Hematopoietic multipotent progenitor cell treated with erythropoietin and hydrocortisone succinate and interleukin-3 and kit ligand, for 8 days (in vitro differentiated cells): ENCODE measurements at places on chromosomes 1 and 21.
A peak's percentile ranks its signal among the peaks of the same experiment; 100 is the strongest.

DNA sequence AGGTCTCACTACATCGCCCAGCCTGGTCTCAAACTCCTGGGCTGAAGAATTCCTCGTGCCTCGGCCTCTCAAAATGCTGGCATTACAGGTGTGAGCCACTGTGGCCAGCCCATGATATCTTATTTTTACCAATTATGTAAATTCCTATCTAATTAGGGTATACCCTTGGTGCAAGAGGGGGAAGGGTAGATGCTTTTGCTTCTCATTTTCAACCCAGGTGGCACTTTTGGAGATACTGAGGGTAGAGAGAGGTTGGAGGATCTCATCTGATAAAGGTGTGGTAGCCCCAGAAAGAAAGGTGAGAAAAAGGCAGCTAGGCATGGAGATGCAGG, 17.4 kb downstream of the ENSA start:
- DNase-seq, result no peak

GRCh38 chr1:2633366-2633935, 635 bp upstream of the MMEL1 start:
- no peak for DNase-seq

GRCh38 chr1:65182658-65183268, 34.8 kb downstream of the AK4 start:
- DNase-seq, result no peak

DNA sequence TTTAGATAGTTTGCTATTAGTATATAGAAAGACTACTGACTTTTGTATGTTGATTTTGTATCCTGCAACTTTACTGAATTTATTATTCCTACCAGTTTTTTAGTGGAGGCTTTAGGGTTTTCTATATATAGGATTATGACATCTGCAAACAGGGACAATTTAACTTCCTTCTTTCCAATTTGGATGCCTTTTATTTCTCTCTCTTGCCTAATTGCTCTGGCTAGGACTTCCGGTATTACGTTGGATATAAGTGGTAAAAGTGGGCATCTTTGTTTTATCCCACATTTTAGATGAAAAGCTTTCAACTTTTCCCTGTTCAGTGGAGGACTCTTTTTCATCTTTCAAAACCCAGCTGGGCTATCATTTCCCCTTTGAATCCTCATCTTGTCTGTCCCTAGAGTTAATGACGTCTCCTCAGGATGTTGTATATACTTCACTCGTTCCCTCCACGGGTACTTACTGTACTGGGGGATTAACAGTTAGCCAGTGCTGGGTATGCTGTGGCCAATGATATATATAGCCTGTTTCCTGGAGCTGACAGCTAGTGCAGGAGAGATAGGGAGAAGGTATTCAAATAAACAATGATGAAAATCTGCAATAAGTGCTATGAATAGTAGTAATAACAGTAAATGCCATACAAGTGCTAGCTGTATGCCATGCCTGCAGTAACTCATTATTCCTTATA, 9.8 kb downstream of the ACOT11 start:
- DNase-seq, result no peak

- DNase-seq, result no peak
Observed at GRCh38 chr1:198254948-198255347, 98.2 kb downstream of the NEK7 start.

GRCh38 chr1:44839576-44839975, 3.5 kb downstream of the PTCH2 start:
- no peak for DNase-seq

DNA sequence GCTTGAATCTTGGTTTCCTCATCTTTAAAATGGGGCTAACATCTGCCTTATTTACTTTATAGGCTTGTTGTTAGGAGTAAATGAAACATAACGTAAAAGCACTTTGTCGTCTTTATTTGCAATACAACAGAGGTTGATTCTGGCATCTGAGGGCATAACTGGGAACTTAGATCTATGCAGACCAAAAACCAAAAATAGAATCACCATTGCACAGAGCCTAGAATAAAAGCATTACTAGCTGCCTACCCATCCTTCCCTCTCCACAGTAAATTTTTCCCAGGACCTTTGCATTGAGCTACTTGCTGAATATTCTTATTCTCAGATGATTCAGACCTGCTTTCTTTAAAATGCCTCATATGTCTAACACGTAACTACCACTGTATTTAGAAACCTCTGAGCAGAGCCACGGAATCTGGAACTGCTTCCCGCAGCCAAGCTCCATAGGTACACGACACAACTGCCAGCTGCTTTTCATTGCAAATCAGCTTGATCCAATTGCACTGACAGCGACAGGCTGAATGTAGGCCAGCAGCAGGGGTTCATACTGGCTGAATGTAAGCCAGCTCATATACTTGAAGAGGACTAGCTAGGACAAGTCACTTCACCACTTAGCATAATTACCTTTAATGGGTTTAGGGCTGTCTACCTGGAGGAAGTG, 33.2 kb upstream of the SERBP1 start:
- no peak for DNase-seq

- no peak for DNase-seq
Observed at GRCh38 chr1:235226933-235227332, 65.9 kb upstream of the RBM34 start.

- no peak for DNase-seq
Observed at GRCh38 chr21:34946385-34946840, 102.7 kb downstream of the RUNX1 start.

- DNase-seq, result no peak
Observed at GRCh38 chr1:192603218-192603787, 27.7 kb downstream of the RGS1 start.

DNA sequence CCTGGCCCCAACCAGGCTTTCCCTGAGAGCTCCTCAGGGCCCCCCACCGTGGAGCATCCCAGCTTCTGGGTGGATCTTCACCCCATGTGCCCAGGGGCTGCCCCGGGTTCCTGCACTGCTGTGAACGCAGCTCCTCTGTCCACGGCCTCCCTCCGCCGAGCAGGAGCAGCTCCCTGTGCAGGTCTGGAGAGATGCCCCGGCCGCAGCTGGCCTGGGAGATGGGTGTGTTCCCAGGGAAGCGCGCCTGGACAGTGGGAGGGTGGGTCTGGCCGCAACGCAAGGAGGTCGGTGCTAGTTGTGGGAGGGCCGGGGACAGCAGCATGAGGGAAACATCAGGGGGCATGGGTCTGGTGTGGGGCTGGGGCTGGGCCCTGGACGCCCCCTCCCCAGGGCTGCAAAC, 71.3 kb downstream of the MORN1 start:
- no peak for DNase-seq

GRCh38 chr1:15178571-15179484, 25.3 kb downstream of the TMEM51 start:
- no peak for DNase-seq

DNA sequence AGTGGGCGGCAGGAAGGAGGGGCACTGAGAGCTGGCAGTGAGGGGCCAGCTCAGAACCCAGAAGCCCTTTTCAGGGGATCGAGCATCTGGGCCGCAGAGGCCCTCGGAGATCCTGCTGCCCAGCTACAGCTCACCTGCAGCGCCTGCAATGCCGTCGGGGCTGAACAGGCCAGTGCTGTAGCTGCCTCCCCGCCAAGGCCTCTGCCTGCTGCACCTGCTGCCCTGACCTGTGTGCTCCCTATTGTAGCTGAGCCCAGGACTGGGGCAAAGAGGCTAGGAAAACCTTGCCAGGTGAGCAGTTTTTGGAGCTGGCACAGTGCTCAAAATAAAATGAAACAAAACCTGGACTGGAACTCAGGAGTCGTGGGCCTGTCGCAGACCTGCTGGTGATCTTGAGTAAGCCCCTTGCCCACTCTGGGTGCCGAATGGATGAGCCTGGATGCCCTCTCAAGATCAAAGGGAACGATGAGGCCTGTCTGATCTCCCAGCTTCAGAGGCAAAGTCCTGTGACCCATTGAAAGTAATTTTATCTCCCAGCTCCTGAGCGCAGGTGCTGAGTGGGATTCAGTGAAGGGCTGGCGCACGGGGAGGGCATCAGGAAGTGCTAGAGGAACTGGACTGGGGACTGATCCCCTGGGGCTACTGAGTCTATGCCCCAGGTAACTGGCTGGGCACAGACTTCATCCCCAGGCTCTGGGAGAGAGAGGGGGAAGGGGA, 154.6 kb downstream of the FOXD2 start:
- no peak for DNase-seq

- no peak for DNase-seq
Observed at GRCh38 chr1:92754000-92754718, 30.7 kb downstream of the EVI5 start.

DNA sequence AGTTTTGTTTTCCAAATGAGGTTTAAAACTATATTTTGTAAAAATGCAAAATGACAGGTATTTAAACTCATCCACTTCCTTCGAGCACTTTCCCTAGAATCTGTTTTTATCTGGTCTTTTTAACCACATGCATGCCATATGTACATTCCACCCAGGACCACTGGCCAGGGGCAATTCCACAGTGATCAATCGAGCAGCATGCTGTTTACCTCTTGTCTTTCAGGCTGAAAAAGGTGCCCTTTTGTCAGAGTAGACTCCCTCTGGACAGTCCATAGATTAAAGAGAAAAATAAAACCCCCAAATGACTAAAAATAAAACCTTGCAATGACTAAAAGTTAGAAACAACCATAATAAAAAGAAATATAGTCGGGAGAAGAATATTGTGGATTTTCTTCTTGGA, 313.3 kb downstream of the LMO4 start:
- no peak for DNase-seq

DNA sequence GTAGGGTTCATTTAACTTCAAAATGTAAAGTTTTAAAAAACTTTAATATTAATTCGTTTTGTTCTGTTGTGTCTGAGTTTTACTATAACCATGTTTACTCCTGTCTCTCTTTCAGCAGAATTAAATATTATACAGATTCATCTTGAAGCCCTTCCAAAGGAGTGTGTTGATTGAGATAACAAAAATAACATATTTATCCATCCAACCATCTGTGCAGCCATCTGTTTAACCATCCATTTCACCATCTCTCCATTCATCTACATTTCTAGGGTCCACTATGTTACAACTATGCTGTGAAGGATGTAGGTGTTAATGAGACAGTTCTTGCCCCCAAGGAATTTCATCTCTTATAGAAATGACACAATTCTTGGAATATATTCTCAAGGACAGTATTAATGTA, 36.0 kb upstream of the GNG12 start:
- DNase-seq, result no peak

DNA sequence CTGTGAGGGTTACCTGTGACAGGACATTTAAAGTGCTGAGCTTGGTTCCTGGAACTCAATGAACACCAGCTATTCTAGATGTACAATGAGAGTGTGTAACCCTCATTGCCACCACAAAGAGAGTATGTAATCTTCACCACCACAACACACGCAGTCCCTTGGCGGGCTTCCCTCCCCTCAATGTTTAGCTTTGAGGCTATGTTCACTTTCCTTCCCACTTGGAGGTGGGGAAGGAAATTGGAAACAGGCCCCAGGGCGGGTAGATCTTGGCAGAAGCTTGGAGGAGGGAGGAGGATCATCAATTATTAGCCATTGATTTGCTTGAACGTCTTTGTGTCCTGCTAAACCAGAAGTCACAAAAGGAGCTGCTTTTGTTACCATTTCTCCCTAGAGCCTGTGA, 8.3 kb upstream of the COL16A1 start:
- no peak for DNase-seq

DNA sequence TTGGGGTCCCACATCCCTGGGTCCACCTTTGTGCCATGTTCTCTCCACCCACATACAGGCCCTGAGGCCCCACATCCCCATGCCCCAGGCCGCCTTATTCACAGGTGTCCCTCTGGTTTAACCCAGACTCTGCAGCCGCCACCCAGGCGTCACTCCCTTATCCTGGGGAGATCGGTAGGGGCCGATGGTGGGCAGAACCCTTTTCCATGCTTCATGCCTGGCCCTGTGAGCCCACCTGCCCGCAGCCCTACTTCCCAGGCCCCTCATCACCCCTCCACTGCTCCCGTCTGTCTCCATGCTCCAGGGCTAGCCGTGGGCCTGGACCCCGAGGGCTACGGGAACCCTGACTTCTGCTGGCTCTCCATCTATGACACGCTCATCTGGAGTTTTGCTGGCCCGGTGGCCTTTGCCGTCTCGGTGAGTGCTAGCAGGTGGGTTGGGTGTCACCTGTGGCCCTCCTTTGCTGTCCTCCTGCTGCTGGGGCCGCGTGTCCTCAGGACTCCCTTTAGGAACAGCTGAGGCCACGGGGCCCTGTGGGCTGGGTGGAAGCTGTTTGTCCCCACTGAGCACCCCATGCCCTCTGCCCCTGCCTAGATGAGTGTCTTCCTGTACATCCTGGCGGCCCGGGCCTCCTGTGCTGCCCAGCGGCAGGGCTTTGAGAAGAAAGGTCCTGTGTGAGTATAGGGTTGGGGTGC, 12.2 kb downstream of the PSRC1 start:
- DNase-seq, result no peak

DNA sequence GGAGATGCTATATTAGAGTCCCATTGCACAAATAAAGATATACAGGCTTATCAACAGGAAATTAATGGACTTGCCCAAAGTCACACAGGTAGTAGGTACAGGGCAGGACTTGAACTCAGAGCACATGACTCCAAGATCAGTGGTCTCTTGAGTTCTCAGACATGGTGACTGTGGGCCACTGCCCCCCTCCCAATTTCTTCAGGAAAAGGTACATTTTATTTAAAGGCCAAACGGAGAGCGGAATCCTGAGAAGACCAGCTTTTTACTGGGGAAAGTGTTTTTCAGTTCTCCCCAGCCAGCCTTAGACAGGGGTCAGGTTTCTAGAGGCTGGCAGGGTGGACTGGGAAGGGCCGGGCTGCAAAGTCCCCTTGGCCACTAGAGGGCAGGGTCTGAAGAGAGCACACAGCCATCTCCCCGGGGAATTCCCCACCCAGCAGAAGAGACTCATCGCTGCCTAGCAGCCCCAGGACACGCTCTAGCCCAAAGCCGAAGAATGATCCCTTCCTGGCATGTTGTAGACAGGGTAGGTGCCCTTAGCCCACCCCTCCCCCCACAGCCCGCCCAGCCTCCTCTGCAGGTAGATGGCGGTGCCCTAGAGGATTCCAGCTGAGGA, 29.7 kb downstream of the ACP6 start:
- DNase-seq, result peak; percentile 72

- no peak for DNase-seq
Observed at GRCh38 chr1:187909382-187909781, 1080.6 kb downstream of the PLA2G4A start.

DNA sequence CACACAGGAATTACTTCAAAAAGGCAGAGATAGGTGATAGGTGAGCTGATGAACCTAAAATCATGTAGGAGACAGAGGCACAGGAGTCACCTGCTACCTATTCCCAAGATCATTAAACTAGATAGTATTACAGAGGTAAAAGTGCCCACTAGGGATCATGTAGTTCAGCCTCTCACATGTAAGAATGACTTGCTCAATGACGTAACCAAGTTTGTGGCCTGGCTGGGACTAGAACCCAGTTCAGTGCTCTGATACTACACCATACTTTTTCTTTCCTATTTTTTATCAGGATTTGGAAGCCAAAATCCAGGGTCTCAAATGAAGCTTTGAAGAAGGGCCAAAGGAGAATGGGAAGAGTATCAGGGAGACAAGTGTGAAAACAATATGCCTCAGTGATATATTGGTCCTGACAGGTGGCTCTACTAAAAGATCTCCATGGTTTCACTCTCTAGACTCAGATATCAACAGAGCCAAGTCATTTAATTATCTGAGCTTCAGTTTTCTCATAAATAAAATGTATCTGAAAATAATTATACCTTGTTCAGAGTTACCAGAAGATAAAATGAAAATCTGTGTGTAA, 87.3 kb upstream of the SLFNL1 start:
- no peak for DNase-seq
